ENCODE measurements at places on chromosomes 3 and 15.

DNA sequence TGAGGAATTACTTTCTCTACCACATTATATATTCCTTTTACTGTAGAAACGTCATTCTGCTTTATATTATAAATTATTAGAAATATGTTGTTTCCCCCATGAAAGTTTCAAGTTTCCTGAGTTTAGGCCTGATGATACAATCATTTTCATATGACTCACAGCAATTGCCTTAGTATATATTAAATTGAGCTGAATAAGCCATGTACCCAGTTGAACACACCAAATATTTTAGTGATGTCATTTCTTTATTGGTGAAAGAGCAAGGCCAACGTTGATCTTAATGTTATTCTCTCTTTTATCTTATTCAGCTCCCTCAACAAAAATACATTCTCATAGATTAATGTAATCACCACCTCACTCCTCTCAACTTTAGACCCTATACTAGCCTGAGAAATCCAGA lies 30.8 kb downstream of the B3GNT5 start:
- DNase-seq, result no peak

DNA sequence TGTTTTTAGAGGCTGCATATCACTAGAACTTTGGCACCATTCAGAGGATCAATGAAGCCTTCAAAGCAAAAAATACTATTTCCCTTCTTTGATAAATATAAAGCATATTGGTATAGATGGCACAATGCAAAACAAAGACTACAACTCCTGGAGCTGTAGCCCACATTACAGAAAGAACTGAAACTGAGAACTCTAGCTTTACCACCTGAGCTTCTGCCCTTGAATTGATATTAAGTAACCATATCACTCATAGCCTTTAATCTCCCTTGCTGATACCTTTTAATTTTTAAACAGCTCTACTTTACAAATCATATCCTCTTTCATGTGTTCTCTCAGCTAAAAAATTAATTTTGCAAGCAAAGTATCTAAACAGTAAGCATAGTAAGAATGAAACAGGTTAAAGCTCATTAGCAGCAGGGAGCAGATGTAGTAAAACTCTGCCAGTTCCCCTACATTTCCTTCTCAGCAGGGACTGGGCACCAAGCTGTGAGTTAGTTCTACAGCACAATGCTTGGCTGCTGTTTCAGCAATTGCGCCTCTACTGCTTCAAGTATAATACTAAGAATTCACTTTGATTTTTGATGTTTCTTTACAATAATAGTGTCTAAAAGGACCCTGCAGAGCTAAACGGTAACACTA lies 97.9 kb upstream of the NANOGP8 start:
- no peak for DNase-seq

DNA sequence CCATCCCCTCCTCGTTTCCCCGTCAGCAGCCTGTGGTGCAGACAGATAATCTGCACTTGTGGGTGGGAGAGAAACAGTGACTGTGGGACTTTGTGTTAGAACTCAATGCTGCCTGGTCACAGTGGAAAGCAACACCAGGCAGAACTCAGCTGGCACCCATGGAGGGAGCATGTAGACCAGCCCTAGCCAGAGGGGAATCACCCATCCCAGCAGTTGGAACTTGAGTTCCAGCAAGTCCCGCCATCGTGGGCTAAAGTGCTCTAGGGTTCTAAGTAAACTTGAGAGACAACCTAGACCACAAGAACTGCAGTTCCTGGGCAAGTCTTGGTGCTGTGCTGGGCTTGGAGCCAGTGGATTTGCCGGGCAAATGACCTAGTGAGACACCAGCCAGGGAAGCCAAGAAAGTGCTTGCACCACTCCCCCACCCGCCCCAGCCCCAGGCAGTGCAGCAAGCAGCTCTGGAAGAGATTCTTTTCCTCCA lies 24.4 kb downstream of the ISG20 start:
- DNase-seq, result no peak

- peak; percentile 26 for DNase-seq
These were observed 31.6 kb downstream of the TIPARP start for GRCh38 chr3:156705761-156706616.

DNA sequence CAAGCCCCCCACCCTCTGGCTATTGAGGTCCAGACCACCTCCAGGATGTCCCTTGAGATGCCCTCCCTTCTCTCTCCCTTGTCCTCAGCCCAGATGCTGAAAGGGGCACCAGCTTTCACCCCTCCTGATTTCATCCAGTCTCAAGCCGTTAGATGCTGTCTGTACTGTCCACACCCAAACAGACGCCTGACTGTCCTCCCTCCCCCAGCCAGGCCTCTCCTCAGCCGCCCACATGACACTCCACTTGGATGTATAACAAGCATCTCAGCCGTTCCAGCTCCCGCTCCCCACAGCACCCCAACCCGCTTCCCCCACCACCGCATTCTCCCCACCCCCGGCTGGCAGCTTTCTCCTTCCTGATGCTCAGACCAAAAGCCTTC lies 25.0 kb upstream of the CYP11A1 start:
- DNase-seq, result no peak
